ENCODE measurements at places on chromosomes 7 and 10.

GRCh38 chr10:72822342-72822986 lies 71.1 kb upstream of the OIT3 start:
- no peak for DNase-seq

DNA sequence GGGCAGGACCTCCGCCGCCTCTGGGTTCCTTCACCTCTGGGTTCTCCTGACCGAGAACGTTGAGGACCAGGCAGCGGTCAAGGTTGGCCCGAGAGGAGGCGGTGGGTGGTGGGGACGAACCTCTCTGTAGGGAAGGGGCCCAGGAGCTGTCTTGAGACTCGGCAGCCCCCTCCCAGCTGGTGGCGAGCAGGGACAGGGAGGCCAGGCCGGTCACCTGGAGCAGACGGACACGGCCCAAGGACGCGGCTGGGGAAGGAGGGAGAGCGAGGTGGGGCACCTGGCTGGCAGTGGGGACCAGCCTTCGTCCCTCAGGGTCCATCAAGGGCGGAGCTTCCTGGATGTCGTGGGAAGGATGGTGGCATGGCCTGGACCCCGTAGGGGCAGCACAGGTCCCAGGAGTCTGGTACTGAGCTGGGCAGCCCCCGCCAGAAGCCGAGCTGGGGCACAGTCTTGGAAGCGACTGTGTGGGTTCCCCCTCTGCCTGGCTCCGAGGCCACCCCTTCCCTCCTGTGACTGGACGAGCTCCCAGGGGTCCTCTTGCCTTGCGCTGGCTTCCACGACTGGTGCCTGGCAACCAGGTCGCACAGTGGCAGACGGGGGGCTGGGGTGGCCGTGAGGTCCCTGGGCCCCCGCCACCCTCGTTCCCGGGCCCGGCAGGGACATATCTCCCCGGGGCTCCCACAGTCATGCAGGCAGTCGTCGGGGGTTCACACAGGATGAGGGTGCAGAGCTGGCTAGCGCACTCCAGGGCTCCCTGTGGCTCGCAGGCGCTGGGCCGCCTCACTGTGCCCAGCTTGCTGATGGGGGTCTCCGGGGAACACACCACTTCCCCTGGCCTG lies 89.9 kb downstream of the DNAJB6 start:
- no peak for DNase-seq

GRCh38 chr7:130429019-130429418 lies 11.8 kb downstream of the CEP41 start:
- no peak for DNase-seq

- no peak for DNase-seq
Observed at GRCh38 chr7:146728611-146729010, 612.0 kb downstream of the CNTNAP2 start.

DNA sequence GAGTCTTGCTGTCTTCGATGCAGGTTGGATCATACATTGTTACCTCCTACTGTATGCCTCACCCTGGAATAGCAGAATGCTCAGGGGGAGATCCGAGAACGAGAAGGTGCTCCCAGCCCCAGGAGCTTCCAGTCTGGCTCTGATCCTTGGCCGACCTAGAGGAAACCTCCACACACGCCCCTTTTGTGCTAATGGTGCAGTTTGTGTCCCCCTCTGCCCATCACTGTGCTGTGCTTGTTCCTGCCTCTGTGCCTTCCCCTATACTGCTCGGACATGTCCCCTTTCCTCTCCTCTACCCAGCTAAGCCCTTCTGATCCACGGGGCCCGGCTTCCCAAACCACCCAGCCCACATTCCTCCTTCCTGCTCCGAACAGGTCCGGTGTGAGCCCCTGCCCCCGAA lies 32.5 kb downstream of the ZNF775 start:
- no peak for DNase-seq

DNA sequence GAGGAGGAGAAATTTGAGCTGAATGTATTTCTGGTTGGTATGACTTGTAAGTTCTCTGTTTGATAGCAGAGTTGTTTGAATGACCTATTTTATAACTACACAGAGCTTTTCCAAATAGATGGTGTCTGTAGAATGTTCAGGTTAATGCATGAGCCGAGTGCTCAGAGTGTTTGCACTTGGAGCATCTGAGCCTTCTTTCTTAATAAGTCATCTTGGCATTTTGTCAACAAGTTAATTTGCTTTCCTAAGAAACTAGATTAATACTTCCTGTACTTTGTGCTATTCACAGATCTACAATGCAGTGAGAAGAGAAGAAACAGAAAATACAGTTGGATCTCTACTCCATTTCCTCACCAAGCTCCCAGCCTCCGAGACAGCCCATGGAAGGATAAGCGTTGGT lies 138.2 kb downstream of the PLCE1 start:
- peak; percentile 44 for DNase-seq

DNA sequence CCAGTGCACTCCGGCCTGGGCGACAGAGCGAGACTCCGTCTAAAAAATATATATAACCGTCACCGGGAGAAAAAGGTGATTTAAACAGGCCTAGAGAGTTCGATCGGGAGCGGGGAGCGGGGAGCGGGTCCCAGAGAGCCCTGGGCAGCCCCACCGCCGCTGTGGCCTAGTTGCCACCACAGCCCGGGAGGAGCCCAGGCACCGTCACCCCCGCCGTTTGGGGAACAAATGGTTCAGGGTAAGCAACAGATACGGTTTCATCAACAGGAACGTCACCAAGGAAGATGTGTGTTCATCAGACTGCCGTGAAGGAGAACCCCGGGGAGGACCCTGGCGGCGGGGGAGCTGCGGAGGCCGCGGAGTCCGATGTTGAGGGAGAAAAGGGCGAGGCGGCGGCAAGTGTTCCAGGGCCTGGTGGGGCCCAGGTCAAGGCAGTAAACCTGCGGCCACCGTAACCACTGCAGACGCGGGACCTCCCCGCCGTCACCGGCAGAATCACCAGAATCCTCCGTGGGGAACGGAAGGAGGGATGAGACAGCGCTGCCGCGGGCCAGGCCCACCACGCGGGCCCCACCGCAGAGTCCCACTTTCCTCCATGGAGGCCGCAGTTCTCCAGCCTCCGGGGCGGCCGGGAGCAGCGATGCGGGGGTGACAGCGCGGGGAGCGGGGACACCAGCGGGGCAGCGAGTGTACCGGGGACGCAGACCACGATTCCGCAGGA lies 103.4 kb downstream of the GALNT11 start:
- no peak for DNase-seq

DNA sequence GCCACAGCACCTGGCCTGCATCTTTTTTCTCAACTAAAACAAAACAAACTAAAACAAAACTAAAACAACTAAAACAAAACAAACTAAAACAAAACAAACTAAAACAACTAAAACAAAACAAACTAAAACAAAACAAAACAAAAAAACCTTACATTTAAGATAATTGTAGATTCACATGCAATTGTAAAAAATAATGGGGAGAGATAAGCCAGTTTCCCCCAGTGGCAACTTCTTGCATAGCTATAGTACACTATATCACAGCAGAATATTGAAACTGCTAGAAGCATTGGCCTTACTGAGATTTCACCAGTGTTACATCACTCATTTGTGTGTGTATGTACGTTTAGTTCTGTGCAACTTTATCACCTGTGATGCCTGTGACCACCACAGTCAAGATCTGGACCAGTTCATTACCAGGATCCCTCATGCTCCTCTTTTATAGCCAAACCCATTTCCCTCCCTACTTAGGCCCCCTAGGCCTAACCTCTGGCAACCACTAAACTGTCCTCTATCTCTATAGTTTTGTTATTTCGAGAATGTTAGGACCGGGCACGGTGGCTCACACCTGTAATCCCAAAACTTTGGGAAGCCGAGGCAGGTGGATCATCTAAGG lies 9.3 kb downstream of the FXYD4 start:
- no peak for DNase-seq

DNA sequence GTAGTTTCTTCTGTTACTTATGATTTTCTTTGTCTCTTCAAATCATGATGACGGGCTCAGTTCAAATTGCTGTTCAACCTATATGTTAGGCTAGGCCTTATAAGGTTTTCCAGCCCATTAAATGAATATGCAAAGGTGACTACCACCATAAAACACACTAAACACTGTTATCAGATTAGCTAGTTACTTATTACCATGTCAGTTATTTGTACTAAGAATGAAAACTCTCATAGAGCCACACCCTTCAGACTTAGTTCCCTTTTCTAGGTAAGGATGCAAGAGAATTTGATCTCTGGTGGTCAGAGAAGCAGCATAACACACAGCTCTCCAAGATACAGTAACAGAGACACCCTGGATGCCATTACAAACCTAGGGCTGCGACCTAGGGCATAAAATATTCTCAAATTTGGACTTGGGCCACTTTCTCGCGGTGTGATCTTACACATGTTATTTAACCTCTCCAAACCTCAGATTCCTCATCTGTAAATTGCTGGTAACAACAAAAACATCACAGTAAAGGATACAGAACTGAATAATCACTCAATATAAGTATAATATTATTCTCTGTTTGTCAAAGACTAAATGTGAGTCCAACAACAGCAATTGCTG lies 35.6 kb downstream of the ANKMY2 start:
- DNase-seq: no peak

- DNase-seq: no peak
Observed at GRCh38 chr7:148230883-148231282, 359.7 kb upstream of the C7orf33 start.

DNA sequence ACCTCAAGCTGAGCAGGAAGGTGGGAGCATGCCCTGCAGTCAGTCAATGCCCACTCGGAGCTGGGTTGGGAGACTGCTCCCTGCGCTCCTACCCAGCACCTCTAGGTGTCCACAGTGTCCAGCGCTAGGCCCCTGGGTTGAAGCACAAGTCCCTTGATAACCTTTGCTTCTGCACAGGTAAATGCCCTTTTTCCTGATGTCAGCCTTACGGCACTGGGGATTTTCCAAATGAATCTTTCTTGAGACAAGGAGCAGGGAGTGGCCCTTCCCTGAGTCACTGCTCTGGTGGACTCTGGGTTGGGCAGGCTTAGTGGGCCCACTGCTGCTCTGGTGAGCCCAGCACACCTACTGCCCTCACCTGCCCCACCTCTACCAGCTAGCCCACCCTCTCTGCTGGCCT lies 61.9 kb upstream of the OPN4 start:
- no peak for DNase-seq

DNA sequence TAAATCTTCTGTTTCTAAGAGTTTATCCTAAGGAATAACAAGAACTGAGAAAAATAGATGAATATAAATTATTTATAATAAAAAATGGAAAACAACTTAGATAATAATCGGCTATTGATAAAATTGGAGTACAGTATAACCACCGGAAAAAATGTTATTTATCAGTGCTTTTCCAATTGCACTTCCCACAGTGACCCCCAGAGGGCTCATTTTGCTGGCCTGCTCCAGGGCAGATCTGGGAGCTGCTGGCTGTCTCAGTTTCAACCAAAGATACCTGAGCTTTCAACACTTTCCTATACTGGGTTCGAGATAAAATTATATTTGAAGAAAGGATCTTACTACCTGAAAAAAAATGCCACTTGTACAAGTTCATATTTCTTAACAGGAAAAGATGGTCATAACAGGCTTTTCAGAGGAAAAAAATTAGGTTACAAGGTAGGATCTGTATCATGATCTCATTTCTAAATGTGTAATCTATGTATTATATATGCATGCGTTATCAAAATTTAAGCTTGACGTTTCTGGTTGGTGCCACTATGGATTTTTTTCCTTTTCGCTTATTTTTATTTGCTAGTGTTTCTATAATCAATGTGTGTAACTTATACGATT lies 165.7 kb downstream of the NPSR1 start:
- peak; percentile 33 for DNase-seq

Data from HFFc6 (cell line).